ENCODE measurements at places on chromosomes 7 and 10.

- DNase-seq = no peak
Observed at GRCh38 chr7:157855452-157856213, 518.8 kb downstream of the DNAJB6 start.

GRCh38 chr7:69192134-69192533, 406.1 kb upstream of the AUTS2 start:
- no peak for DNase-seq

- no peak for DNase-seq
Observed at GRCh38 chr7:27424749-27425148, 182.1 kb downstream of the EVX1 start.

- no peak for DNase-seq
Observed at GRCh38 chr7:44154703-44155102, 13.6 kb upstream of the MYL7 start.

DNA sequence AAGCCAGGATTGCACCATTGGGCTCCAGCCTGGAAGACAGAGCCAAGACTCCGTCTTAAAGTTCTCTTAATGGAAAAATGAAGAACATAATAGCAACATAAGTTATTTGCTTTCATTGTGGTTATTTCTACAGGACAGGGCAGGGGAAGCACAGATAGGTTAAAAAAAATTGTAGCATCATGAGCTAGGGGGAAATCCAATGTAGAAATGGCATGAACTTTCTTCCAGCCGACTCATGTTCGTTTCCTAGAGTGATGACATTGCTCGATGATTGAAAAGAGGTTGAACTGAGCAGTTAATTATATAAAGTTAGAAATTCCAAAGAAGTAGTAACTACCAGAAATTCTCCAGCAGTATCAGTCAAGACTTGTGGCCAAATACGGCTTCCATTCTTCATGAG, 64.9 kb downstream of the DAGLB start:
- DNase-seq = no peak

- no peak for DNase-seq
Observed at GRCh38 chr7:77862691-77863090, 64.1 kb downstream of the PHTF2 start.

DNA sequence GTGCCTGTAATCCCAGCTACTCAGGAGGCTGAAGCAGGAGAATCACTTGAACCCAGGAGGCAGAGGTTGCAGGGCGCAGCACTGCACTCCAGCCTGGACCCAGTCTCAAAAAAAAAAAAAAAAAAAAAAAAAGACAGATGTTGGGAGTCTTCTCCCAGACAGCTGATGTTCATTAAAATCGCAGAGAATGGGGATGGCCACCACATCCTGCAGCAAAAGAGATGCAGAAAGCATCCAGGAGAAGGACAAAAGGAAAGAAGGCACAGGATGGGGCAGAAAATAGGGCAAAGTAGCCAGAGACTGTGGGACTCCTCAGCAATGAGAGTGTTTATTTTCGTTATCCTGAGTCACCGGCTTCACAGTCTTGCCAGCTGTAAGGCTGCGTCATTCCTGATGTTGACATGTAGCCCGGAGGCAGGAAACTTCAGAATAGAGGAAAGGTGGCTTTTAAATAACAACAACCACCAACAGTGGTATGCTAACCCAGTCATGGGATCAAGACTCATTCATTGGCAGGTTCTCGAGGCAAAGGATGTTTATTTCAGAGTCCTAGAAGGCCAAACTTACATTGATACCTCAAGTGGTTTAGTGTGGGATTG, 149.5 kb upstream of the SVIL start:
- DNase-seq = no peak
